ACHN (cell line): ENCODE measurements at places on chromosomes 13 and 19.

GRCh38 chr13:85993567-85993966 is 194.3 kb upstream of the SLITRK6 start:
- peak; percentile 6 for DNase-seq

GRCh38 chr13:39016787-39017186 is 21.1 kb downstream of the PROSER1 start:
- peak; percentile 44 for DNase-seq

DNA sequence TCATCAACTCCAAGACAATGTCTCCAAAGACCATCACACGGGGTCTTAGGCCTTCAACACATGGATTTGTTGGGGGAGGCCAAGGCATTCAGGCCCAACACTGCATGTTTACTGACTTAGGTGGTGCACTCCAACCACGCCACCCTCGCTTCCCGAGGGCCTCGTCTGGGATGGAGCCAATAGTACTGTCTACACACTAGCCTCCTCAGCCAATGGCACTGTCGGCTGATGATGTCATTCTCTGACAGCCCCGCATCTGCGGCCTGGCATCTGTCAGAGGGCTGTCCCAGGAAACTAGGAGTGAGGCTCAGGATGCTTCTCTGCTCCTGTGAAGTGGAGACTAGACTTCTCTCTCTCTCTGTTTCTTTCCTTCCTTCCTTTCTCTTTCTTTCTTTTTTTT is 96.6 kb downstream of the TEX26 start:
- no peak for DNase-seq

GRCh38 chr13:101512650-101513049 is 60.2 kb downstream of the ITGBL1 start:
- no peak for DNase-seq

- no peak for DNase-seq
Observed at GRCh38 chr19:15400521-15401396, 18.0 kb downstream of the AKAP8L start.

DNA sequence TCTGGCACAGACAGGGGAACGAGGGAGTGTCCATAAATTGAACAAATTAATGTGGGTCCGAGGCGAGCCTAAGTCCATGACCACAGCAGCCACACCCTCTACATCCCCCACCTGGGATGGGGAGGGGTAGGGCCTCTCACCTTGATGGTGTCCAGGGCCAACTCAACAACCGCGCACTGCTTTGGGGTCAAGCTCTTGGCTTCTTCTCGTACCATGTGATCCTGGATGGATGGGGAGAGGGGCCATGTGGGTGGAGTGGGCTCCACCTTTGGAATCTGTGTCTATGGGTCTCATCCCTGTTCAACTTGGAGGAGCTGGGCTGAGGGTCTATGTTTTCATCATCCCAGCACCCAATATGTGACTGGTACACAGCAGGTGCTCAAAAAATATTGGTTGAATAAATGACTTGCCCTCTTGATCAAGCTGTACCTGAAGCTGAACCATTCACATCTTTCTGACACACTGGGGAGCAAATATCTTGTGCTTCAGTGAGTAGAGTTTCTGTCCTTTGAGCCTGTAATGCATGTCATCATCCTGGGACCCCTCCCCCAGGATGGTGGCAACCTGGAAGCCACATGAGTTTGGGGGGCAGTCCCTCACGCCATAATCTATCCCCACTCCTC is 62.9 kb downstream of the COLGALT1 start:
- no peak for DNase-seq

DNA sequence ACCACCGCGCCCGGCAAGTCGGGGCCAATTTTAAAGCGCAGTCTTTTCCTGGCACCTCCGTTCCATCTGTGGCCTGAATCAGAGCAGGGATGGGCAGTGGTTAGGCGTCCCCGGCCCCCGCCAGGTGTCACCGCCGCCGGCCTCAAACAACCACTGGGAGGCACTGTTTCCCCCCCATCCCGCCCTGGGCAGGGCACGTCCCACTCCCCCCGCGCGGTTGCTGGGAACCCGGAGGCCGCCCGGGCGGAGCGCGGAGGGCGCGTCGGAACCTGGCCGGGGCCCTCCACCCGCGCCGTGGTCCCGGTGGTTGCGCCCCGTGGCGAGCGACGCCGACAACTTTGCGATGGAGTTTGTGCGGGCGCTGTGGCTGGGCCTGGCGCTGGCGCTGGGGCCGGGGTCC is at the start of gene GRIN3B:
Gene GRIN3B, plus strand, starts transcription at position 325 of the 400 bp plus-strand sequence. Its CDS starts 19 bp downstream, at position 344.
- peak; percentile 60 for DNase-seq

- DNase-seq, result no peak
Observed at GRCh38 chr13:99155821-99156220, 44.8 kb upstream of the UBAC2 start.

DNA sequence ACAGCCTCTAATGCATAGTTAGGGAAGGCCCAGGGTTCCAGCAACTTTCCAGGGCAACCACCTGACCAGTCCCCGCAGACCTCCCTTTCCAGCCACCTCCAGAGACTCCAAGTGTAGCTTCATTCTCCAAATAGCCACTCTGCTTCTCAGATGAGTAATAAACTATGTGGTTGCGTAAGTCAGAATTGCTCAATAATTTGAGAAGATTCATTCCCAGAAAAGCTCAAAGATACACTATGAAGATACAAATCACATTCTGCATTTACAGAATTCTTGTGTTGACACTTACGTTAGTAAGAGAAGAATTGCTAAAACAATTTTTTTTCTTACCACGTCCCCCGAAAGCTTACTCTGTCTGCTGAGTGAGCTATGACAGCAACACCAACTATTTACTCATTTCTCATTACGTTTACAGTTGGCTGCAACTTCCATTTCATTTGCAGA is 8.2 kb upstream of the LATS2 start:
- peak; percentile 81 for DNase-seq

DNA sequence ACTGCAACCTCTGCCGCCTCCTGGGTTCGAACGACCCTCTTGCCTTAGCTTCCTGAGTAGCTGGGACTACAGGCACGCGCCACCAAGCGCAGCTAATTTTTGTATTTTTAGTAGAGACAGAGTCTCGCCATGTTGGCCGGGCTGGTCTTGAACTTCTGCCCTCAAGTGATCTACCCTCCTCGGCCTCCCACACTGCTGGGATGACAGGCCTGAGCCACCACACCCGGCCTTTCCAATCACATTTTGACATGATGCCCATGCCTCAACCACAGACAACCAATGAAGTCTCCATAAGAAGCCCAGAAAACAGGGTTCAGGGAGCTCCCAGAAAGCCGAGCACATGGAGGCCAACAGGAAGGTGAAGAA is 11.7 kb downstream of the RAB20 start:
- no peak for DNase-seq

DNA sequence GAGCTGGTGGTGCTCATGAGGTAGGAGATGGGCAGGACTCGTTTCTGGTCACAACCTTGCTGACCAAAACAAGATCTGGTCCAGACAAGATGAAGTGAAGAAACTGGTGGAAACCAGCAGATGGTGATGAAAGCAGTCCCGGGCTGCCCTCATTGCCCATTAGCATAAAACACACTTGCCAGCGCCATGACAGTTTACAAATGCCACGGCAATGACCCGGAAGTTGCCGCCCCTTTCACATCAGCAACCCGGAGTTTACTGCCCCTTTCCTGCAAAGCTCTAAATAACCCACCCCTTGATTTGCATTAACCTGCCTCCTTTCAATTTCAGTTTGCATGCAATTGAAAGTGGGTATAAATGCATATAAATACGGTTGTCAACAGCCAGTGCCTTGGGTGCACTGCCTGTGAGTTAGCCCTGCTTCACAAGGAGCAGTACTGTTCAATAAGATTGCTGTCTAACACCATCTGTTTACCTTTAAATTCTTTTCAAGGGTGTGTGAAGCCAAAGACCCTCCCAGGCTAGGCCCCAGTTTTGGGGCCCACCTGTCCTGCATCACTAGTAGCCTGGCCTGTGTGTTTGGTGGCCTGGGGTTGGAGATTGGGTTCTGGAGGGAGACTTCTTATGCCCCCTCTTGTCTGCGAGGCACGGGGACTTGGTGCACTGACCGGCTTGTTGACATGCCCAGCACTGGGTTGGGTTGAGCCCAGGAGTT is 38.8 kb downstream of the CHST8 start:
- no peak for DNase-seq
